Stimulated activated CD8-positive, alpha-beta memory T cell treated with anti-CD3 and anti-CD28 coated beads, Interleukin-7, amount 100 ng/mL, for 1 hour (primary cell): ENCODE measurements at places on chromosomes 16 and 17.

GRCh38 chr17:1873418-1873817, 43.6 kb downstream of the RPA1 start:
- DNase-seq, result no peak

DNA sequence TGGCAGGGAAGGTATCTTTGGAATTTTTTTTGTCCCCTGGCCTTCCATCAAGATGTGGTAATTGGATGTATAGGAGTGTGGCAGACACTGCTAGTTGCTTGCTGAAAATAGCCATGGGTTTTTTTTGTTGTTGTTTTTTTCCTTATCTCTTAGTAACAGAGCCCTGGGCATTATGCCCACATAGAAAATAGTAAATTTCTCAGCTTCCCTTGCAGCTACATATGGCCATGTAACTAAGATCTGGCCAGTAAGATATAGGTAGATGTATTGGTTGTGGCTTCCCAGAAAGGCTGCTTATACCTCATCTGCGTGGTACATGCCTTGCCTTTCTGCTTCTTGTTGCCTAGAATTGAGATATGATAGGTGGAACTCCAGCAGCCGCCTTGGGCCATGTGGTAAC, 349.9 kb downstream of the CPPED1 start:
- DNase-seq, result no peak

GRCh38 chr17:1490643-1491442, 1.6 kb downstream of the MYO1C start:
- no peak for DNase-seq

- no peak for DNase-seq
These were observed 68.5 kb upstream of the DNAH17 start for GRCh38 chr17:78645421-78646295.

- no peak for DNase-seq
These were observed 8.9 kb upstream of the TRPV3 start for GRCh38 chr17:3566551-3566950.

GRCh38 chr17:51245535-51245934, 14.3 kb downstream of the MBTD1 start:
- no peak for DNase-seq

DNA sequence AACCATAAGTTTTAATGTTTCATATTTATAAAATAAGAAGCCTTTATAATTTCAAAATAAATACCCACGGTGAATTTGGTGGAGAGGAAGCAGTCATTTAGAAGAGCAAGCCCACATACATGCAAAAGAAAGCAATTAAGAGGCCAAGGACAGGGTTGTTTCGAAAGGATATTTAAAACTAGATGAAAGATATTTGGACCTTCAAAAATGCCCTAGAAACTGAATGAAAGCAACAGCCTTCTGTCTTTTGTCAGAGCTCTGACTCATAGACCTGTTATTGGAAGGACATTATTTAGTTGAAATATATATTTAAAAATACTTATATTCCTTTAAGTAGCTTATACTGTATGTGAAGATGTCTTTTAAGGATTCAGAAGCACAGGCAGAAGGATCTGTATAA, 8.6 kb upstream of the METTL9 start:
- DNase-seq, result no peak

DNA sequence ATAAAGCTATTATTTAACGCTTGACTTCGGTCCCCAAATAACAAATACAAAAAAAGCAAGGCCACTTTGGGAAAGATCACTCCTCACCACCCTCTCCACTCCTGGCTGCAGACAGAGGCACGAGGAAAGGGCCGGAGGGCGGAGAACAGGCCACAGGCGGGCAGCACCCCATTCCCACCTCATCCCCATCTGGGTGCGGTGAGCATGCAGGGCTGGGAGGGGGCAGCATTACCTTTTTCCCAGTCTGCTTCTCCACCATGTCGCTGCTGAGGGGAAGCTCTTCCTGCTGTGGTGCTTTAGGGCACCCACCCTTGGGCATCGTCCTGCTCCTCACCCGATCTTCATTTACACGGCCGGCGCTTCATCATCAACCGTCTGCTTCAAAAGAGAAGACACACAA, 99.2 kb downstream of the ZNF778 start:
- no peak for DNase-seq

DNA sequence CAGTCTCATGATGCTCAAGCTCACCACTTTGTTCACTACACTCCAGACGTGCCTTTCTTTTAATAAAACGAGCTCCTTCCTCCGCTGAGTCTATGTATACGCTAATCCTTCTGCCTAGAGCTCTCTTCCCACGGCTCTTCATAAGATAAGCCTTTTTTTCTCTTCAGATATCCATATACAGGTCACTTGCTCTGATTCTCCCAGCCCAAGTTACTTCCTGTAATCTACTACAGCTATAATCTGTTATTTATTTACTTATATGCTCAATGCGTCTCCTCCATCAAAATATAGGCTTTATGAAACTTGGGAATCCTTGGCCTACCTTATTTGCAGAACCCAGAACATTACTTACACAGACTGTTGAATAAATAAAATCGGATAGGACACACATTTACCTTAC, 17.4 kb downstream of the C16orf87 start:
- DNase-seq, result no peak

- DNase-seq, result no peak
These were observed 208.2 kb downstream of the FTO start for GRCh38 chr16:53912155-53912554.

DNA sequence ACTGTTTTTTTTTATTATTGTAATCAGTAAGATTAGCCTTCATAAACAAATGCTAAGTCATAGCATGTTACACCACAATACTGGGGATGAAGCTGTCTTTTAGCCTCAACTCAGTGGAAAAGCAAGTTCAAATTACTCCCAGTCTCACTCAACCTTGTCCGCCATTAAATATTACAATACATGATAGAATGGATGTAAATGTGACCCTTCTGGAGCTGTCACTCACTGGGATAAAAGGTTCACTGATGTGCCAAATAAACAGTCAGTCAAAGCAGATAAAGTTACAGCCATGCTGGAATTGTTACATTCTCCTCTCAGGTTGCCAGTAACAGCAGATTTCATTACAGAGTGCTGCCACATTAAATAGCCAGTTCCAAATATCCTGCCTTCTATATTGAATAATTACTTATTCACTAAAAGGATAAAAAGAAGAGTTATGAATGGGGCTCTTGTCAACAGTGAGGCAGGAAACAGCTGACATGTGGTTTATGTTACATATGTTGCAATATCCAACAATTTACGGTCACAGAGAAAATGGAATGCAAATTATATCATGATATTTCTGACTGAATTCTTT, 53.4 kb downstream of the BRIP1 start:
- no peak for DNase-seq
